ENCODE measurements at places on chromosomes 2 and 18. TPM values are rescaled to one million over a fixed set of nuclear protein-coding genes. Genes with fewer than 3 reads are reported as not detected.

CCDC141 gene
- total RNA-seq = not detected

TMEM200C gene
- 1.7 TPM for total RNA-seq

GRCh38 chr2:42810971-42811811 is 18.8 kb upstream of the HAAO start:
- no peak for DNase-seq

DNA sequence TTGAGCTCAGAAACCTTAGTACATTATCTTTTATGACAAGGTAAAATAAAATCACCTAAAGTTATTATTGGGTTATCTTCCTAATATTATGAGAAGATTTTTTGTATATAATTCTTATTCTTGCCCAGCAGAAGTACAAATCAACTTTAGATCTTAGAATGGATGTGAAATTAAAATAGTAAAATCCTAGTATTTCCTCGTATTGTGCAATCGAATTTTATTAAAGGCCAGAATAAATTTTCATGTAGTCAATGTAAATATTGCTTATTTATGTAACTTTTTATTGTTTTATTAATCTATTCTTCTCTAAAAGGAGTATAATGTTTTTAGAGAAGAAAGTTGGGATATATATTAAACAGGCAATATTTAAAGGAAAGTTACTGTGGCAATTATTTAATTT is 12.7 kb downstream of the MARS2 start:
- DNase-seq = no peak

DNA sequence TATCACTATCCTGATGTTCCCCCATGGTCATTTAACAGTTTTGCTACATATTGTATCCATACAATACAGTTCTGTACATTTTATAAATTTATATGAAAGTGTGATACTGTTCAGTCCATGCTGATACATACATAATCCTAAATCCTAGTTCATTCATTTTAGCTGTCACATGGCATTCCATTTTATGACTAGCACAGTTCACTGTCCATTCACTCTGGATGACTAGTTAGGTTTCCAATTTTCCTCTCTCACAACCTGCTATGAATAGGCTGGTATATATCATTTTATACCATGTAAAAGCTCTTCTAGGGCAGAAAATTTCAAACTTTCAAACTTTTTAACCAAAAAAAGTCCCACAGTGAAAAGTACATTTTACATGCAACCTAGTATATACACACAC is 15.2 kb downstream of the SMAD2 start:
- DNase-seq = peak; percentile 35

- DNase-seq = no peak
These were observed 51.2 kb downstream of the NEDD4L start for GRCh38 chr18:58095222-58095621.

- peak; percentile 28 for DNase-seq
These were observed 140.2 kb downstream of the TGIF1 start for GRCh38 chr18:3590096-3590630.

SERPINB13 gene
- 12.4 TPM for total RNA-seq

DNA sequence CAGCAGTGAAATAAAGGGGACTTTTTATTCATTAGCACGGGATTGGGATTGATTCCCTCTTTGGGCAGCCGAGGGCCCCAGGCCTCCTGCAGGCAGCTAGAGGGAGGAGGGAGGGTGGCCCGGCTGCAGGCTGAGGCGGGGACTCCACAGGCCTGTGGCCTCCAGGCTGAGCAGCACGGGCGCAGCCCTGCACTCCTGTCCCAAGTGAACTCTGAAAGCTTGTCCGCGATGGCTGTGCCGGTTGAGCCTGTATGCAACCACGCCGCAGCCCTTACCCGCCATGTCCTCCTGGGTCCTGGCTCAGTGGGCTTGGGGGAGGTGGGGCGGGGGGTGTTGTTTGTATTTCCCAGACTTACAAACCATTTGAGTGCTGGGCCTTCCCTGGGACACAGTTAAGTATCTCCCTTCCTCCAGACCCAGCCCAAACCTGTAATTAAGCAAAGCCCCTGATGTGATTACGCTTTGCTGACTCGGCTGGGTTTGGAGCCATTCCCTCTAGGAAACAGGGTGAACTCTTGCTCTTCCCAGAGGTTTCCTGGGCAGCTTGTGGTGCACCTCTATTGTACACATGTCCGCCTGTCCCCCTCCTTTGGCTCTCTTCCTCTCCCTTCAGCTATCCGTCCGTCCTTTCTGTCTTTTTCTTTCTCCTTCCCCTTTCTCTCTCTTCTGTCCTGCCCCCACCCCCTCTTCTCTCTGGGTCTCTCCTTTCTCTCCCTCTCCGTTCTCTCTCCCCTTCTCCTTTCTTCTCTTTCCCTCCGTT is 5.3 kb downstream of the GLI2 start:
- no peak for DNase-seq

GRCh38 chr18:55633032-55633431 is 45.0 kb upstream of the TCF4 start:
- DNase-seq = peak; percentile 85

- no peak for DNase-seq
These were observed 97.9 kb downstream of the ATL2 start for GRCh38 chr2:38279201-38279600.

DNA sequence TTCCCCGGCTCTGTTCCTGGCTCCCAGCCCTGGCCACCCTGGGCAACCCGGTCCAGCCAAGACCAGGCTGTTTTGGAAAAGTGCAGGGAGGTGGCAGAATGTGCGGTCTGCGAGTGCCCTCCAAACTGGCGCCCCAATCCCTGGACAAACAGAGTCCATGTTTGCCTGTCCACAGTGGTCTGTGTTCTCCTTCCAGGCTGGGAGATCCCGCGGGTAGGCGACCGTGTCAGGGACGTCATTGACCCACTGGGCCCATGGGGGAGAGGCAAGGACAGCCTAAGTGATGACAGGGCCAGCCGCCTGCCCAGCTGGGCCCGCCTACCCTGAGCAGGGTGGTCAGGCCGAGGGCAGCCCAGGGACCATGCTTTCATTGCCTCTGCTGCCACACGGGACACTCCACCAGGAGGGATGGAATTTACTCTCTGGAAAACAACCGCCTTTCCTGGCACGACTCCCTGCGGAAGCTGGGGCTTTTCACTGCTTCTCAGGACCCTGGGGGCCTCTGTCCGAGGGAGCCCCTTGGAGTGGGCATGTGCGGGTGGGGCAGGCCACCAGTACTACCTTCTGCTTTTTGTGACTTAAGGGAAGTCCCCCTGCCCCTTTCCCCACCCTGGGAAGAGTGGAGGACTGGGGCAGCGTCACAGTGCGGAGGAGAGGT is 20.1 kb downstream of the CYP26B1 start:
- DNase-seq = no peak

DNA sequence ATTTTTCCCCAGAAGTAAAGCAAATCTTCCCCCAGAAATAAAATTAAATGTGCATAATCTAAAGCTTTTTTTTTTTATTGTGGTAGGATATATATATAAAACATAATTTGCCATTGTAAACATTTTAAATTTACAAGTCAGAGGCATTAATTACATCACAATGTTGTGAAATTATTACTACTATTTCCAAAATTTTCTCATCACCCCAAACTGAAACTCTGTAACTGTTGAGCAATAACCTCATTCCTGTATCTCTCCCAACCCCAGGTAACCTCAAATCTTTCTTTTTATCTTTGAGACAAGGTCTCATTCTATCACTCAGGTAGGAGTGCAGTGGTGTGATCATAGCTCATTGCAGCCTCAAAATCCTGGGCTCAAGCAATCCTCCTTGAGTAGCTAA is 11.2 kb downstream of the MRPL19 start:
- no peak for DNase-seq

- DNase-seq = peak; percentile 24
These were observed 40.2 kb upstream of the ZNF638 start for GRCh38 chr2:71291398-71291797.

GRCh38 chr2:43800894-43801293 is 27.1 kb downstream of the DYNC2LI1 start:
- no peak for DNase-seq

GRCh38 chr2:220198896-220199295 is 571.5 kb downstream of the SLC4A3 start:
- peak; percentile 96 for DNase-seq

PDCD1 gene
- not detected for total RNA-seq

All from mammary epithelial cell (primary cell).